ENCODE measurements at places on chromosomes 4 and X. TPM values are rescaled to one million over a fixed set of nuclear protein-coding genes. Genes with fewer than 3 reads are reported as not detected.

The GSX2 gene
- total RNA-seq, result not detected

The NCBP2L gene
- total RNA-seq, result 0.17 TPM

The PPBP gene
- not detected for total RNA-seq

The PPARGC1A gene
- 0.98 TPM for total RNA-seq

The CFP gene
- total RNA-seq, result 0.34 TPM

The VEGFC gene
- total RNA-seq, result 29.9 TPM

The SCOC gene
- 86.6 TPM for total RNA-seq

The LETM1 gene
- 58.0 TPM for total RNA-seq

The USP53 gene
- total RNA-seq, result 30.7 TPM

The MND1 gene
- 15.8 TPM for total RNA-seq

The NRK gene
- total RNA-seq, result not detected

The RAB40A gene
- 0.11 TPM for total RNA-seq

The FHIP1A gene
- 1.3 TPM for total RNA-seq

The TET2 gene
- total RNA-seq, result 9.5 TPM

The TMPRSS11F gene
- total RNA-seq, result not detected

The FRG1 gene
- 47.4 TPM for total RNA-seq

The MTCP1 gene
- total RNA-seq, result 7.2 TPM

The PABPC5 gene
- total RNA-seq, result 3.7 TPM
